GM13977 (cell line): ENCODE measurements at places on chromosomes 6 and 20.

DNA sequence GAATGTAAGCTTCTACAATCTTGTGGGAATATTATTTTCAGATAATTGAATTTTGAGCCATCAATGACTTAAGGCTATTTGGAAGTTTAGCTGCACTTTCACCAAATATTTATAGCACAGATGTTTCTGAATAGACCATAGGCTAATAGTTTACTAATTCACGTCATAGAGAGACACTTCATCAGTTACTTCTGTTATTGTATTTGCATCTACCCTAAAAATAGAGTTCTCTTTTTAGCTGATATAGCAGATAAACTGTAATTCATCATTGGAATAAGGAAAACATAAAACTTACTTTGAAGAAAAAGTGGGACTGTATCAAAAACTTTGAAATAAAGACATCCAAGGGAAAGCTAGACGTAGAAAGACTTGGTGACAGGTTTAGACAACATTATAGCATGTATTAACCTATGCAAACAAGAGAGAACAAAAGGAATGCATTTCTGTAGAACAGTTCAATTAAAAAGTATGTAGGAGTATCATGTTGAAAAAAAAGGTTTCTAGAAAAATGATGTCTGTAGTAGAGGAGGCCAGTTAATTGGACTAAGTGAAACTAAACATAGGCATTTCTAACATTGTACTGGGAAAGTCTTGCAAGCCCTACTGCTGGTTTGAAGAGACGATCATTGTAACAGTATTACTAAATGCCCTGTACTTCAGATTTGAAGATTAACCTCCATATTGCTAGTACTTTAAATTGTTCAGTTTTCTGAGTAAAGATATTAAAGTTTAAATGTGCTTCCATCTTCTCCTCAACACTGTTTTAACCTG, 123.3 kb downstream of the ZFAND3 start:
- no peak for DNase-seq

GRCh38 chr6:84536885-84537638, 227.3 kb downstream of the TBX18 start:
- no peak for DNase-seq

- DNase-seq: no peak
Observed at GRCh38 chr20:9087531-9088217, 18.8 kb downstream of the PLCB4 start.

GRCh38 chr6:42040856-42041480, 9.4 kb upstream of the TAF8 start:
- DNase-seq: no peak

DNA sequence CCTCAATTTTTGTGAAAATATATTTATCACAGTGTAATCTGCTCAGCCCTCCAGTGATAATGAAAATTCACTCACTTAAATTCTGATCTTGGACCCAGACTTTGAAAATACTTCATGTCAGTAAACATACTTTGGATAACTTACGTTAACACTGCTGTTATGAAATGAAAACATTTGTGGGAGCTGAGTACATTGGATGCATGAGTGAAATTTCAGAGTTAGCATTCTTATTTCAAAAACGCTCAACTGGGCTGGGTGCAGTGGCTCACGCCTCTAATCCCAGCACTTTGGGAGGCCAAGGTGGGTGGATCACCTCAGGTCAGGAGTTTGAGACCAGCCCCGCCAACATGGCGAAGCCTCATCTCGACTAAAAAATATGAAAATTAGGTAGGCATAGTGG, 196.4 kb downstream of the UTRN start:
- DNase-seq: no peak

- DNase-seq: no peak
Observed at GRCh38 chr20:59735917-59736316, 131.6 kb downstream of the PHACTR3 start.

DNA sequence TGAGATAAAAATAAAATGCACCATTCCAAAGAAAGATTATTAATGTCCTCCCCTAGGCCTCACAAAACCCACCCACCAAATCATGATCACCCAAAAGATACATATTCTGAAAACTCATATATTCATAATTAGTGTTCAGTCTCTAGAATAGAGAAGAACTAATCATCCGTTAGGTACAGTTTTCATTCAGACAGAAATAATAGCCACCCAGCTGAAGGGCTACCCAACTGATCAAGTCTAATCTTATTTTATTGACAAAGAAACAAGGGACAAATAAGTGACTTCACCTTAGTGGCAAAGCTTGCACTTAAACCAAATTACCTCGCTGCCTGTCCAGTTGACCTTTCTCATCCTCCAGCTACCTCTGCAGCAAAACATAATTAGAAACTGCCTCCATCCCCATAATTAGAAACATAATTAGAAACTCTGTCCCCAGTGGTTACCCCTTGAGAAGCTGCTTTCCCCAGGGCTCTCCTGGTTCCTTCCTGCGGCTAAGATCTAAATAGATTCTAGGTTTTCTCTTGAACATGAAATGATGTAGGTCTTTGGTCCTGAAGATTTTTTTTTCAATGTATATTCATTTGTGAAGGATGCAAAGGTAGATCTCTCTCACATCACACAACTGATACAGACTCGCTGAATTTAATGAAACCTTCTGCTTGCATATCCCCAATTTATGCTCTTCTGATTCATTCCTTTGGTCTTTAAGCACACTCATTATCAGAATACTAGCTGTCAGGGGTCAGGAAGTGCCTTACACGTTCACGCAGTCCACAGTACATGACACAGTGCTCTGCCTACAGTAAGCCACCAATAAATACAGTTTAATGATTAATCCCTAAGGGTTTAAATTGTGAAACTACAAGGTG, 46.3 kb downstream of the HBS1L start:
- DNase-seq: peak; percentile 14

- no peak for DNase-seq
Observed at GRCh38 chr6:11391934-11392777, 145.4 kb upstream of the TMEM170B start.

DNA sequence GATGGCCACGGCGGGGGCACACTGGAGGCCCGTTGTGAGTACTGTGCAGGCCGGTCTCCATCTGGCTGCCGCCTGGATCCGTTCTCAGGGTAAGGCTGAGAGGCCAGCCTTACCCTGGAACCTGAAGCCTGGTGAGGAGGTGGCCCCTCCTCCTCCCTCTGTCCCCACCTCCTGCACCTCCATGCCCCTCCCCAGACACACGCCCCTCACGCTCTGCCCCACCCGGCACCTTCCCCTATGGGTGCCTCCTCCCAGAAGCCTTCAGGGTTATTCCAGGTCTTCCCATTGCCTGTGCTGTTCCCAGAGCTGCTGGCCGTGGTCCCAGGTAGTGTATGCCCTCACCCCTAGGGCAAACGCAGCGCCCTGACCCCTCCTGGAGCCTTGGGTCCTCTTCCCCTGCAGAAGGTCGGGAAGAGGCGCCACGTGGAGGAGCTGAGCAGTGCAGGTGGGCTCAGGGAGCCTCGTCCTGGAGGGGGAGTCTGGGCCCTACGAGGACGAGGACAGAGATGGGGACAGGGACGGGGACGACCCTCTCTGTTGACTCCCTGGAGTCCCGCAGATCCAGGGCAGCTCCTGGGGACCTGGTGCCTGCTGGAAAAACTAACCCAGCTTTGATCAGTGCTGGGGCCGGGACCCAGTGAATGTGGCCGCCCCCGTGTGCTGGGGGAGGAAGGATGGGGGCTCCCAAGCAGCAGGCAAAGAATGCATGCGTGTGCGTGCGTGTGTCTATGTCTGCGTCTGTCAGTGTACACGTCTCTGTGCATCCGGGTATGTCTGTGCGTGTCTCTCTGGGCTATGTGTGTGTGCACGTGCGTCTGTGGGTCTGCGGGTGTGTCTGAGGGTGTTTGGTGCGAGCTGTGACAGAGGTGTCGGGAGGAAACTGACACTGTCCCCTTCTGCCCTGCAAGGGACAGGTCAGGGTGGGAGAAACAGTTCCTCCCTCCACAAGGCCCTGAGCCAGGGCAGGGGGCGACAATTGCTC, 8.2 kb upstream of the HRH3 start:
- no peak for DNase-seq

GRCh38 chr6:104326173-104327001, 533.3 kb downstream of the HACE1 start:
- peak; percentile 13 for DNase-seq

- DNase-seq: no peak
Observed at GRCh38 chr6:89489078-89489477, 56.1 kb downstream of the ANKRD6 start.

GRCh38 chr6:158611541-158612370, 32.8 kb downstream of the DYNLT1 start:
- DNase-seq: no peak

DNA sequence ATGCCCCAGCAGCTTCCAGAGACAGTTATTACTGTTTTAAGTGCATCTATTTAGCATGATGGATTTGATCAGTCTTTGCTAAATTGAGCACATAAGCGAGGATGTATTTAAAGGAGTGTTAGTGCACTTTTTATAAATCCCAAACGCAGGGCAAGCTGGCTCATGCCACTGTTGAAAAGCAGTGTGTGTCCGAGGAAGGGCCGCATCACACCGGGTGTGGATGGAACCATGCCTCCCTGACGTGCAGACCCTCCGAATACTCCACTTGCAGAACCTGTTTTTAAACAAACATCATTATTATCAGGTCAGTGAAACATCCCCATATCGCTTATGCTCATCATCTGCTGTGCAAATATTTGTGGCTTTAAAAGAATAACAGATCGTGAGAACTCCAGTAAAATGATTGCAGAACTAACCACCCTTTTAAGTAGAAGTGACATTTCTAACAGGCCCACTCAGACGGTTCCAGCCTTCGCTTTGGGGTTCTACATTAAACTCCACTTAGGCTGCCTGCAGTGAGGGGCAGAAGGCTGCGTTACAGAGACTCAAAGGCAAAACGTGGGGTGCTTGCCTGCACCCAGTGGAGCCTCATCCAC, 190.1 kb downstream of the CDH4 start:
- no peak for DNase-seq

DNA sequence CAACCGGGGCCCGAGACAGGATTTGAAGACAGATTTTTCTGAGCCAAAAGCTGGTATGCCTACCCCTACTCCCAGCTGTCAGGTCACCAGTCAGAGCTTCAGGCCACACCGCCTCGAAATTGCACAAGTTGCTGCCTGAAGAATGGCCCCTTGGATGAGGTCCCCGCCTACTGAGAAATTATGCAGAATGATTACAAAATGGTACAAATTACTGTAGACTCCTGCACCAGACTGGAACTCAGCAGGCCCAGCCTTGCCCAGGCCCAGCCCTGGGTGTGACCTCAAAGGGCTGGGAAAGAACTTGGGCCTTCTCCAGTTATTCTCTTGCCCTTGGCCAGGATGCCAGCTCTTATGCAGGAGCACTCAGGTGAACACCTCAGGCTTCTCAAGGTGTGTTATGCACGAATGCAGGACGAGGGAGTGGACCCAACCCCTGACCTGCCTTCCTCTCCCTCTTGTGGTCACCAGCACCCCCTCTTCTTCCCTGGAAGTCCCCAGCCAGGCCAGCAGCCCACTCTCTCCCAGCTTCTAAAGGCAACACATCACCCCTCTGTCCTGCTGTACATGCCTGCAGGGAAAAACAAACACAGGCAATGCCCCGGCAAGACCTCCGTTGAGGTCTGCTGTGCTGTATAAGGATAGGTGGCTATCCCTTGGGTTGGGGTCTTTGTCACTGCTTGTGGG, 88.7 kb upstream of the NAA20 start:
- DNase-seq: no peak

- no peak for DNase-seq
Observed at GRCh38 chr6:135189344-135189743, 8.2 kb downstream of the MYB start.

DNA sequence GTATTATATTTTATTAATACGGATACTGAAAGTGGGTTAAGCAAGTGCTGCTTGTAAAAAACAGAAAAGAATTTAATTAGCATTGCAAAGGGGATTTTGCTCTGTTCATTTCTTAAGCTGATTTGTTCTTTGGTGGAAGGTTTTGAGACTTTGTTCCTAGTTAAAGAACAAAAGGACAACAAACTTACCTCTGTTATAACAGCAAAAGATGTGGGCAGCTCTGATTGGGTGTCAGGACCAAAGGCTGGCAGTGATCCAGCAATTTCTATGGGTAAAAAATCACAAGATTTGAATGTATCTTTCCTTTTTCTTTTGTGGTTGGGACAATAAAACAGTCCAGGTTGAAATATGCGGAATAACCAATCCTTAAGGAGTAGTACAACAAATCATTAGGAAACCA, 68.8 kb downstream of the IMPG1 start:
- no peak for DNase-seq

DNA sequence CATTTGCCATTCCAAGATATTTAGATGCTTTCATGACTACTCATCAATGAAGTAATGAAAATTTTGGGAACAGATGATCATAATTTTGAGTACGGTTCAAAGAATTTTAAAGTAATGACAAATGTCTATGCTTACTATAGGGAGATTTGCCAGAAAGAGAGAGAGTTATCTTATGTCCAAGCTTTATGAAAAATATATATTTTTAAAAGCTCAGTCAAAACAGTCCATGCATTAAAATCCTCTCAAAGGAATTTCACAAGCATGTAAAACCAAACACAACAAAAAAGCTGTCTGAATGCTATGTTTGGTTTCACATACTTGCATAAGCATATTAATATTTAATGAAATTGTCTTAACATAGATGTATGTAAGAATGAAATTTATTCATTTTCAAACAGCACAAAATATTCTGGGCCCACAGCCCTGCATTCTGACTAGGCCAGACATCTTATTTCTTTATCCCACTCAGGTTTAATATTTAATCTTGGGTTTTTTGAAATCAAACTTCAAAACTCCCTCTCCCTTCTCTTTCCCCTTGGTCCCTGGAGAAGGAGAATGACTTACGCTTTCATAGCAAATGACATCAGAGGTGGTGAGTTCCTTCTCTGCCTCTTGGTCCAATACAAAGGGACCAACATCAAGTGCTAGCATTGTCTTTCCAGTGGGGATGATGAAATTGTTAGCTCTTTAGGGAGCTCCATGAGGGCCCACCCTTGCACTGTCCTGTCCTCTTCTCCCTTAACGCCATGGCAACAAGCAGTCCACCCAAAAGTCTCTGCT, 94.2 kb downstream of the ADAT2 start:
- no peak for DNase-seq

DNA sequence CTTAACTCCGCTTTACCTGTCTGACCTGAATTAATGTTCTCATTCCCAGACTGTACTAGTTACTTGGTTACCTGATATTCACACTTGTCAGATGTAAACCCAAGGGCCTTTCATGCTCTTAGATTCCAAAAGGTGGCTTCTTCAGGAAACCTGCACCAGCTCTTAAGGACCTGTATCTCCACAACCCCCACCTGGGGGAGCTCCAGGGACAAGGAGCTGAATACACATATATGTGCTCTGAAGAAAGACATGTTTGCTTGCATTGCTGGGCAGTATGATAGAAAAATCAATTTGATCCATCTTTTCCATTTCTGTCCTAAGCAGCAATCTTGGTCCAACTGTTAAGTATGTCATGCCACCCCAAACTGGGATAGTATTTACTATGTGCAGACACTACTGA, 64.8 kb upstream of the POU3F2 start:
- no peak for DNase-seq

DNA sequence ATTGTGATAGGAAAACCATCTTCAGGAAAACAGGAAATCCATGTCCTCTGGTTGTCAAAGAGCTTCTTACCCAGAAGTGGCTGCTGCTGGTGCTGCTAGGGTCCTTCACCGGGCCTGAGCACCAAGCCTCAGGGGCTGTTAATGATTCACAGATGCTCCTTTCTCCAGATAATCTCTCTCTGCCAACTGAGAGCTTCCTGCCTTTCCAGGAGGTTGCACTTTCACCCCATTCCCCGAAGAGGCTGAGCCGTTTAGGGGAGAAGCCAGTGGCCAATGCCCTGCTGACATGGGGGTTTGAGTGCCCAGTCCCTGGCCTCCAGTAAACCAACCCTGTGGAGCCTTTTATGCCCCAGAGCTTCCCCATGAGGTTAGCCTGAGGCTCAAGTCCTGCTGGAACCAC, 122.4 kb downstream of the CBLN4 start:
- DNase-seq: no peak

GRCh38 chr6:6195080-6195479, 125.4 kb downstream of the F13A1 start:
- no peak for DNase-seq
